ENCODE measurements at places on chromosomes 5 and 9.

DNA sequence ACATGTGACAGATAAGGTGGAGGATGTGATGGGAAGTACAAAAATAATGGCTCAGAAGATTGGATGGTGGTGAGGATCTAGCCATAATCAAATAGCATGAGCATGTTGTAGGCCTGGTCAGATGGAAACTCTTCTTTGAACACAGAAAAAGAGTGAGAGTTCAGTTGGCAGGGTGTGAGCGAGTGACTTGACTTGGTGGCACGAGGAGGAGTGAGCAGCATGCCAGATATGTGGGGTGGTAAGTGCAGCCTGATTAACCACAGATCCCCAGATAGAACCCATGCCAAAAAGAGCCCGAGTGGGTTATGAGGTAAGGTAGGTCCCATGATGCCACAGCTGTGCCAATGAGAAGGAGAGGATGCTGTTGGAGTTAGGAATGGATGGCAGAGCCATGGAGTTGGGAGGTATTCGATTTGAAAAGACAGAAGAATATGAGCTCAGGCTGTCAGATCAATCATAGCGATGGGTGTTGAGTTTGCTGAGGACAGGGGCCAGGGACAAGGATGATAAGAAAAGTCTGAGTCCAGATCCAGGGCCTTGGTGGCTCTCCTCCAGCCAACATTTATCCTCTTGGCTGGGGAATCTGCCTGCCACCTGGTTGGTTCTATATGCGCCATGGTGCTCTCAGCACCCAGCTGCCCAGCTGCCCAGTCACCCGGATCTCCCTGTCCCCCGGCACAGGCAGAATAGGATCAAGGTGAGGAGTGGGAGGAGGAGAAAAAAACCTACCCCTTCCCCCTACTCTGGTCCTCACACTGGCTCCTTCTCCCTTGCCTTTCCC is 16.5 kb downstream of the GARNL3 start:
- no peak for DNase-seq

GRCh38 chr5:126972062-126972895 is 58.1 kb downstream of the MARCHF3 start:
- no peak for DNase-seq

- DNase-seq = no peak
These were observed 69.3 kb downstream of the ALDH7A1 start for GRCh38 chr5:126525630-126526245.

GRCh38 chr5:32317041-32317440 is 4.3 kb upstream of the MTMR12 start:
- DNase-seq = no peak

GRCh38 chr5:67120032-67120431 is 76.6 kb downstream of the CD180 start:
- no peak for DNase-seq

- DNase-seq = no peak
These were observed 236.4 kb upstream of the DAB2 start for GRCh38 chr5:39661026-39661779.

GRCh38 chr9:76374783-76375559 is 19.3 kb downstream of the RFK start:
- DNase-seq = no peak

DNA sequence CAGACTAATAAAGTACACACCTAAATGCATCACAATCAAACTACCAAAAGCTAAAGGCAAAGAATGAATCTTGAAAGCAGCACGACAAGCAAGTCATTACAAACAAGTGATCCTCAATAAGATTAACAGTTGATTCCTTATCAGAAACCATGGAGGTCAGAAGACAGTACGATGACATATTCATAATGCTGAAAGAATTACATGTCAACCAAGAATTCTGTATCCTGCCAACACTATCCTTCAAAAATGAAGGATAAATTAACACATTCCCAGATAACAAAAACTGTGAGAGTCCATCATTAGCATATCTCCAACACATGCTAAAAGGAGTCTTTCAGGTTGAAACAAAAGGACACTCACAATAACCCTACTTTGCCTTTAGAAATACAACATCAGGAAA is 39.4 kb downstream of the NR3C1 start:
- DNase-seq = no peak

DNA sequence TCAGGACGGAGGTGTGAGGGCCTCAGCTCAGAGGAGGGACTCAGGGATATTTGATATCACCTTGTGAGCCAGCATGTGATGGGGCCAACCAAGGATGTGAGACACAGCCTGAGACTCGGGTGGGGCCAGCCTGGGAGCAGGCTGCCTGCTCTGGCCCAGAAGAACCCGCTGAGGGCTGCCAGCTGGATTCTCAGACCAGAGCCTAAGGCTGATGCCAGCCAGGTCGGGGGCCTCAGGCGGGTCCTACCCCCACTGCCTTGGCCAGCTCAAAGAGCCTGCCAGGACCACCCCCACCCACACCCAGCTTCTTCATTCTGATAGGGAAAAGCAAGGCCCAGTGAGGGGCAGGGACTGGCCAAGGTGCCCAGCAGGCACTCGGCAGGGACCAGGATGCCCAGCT is 20.3 kb upstream of the DUSP1 start:
- no peak for DNase-seq

DNA sequence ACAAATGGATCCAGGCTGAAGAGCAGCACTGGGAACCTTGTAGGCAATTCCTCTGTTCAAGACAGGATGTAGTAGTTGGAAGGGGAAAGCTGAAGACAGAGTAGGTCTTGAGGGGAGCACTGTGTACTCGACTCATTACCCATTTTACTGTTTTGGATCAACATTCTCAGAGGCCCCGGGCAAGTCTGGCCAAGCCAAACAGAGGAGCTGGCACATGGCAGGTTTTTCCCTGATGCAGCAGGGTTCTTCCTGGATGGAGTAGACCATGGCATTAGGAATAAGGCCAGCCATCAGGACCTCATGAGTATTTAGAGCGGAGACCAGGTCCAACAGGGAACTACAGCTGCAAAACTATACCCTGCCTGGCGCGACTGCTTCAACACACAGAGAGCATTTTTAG is 4.4 kb downstream of the SVEP1 start:
- DNase-seq = no peak

GRCh38 chr9:87334366-87334765 is 163.3 kb upstream of the DAPK1 start:
- DNase-seq = no peak

DNA sequence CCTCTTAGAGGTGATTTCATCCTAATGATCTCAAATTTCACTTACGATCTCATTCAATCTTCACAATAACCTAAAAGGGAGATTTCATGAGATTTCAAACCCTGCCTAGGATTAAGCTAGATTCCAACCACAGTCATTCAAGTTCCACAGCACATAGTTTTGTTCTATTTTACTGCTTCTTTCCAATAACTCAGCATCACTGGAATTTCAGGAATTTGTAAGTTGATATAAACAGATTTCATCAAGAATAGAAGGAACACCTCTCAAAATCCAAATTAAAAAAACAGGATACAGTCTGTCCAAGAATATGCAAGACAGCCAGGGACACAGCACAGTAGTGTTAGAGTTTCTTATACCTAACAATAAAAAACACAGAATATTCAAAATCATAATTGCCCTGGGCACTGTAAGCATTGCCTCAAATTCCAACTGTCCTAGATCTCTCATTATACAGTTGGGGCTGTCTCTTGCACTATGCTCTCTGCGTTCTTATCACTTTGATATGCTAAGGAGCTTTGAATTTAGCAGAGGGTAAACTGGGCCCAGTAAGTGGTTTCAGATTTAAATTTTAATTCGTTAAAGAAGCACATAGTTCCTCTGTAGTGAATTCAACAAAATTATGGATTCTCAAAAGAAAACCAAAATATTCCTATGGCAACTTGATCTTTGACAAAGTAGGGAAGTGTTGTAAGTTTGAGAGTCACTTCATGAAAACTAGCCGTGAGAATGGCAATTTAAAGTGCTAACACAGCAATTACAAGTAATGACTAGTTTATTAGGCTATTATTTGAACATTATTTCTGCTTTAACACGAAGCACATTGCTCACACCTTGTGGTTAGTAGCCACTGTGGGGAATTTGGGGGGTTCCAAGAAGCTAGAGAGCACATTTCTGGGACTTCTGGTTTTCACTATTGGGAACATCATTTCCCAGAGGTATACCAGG is 478.6 kb upstream of the C9orf72 start:
- no peak for DNase-seq

GRCh38 chr5:176741561-176742211 is 68.7 kb upstream of the UNC5A start:
- DNase-seq = no peak

GRCh38 chr5:120545007-120545406 is 80.9 kb downstream of the PRR16 start:
- DNase-seq = no peak

DNA sequence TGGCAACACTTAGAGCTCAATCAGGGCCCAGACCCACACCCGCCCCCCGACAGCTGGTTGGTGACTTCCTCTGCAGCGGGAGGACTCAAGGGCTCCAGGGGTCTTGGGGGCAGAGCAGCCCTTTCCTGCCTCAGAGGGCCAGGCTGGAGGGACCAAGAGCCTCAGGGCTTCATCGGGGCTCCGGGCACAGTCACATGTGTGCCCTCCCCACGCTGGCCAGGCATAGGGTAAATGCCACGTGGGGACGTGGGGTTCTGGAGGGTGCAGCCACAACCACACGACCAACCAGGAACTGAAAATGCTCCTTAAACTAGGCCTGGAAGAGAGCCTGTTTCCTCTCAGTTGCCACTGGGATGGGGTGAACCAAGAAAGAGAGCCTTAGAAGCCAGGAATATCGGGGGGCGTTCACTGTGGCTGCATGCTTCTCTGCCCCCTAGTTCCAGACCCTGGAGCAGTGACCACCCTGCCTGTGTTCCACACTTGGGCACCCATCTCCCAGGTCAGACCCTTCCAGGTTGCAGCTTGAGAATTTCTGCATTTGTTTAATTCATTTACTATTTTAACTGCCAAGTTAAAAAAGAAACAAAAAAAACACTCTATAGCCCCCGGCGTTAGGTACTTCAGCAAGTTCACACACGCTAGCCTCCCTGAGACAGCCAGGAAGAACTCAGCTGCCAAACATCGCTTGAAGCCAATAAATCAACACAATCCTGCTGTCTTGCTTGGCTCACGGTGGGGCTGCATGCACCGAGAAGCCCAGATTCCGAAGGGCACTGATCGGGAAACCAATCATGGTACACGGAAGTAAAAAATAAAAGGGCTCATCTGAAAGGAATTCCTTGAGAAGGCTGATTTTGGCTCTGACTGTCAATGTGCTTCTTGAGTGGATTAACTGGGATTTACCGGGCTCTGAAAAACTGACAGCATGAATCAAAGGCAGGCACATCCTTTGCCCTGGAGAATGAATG is 56.1 kb upstream of the PHYKPL start:
- DNase-seq = no peak

GRCh38 chr9:133429641-133430161 is 7.5 kb downstream of the ADAMTS13 start:
- DNase-seq = no peak

- no peak for DNase-seq
These were observed 22.5 kb upstream of the PTPN3 start for GRCh38 chr9:109520475-109521132.

DNA sequence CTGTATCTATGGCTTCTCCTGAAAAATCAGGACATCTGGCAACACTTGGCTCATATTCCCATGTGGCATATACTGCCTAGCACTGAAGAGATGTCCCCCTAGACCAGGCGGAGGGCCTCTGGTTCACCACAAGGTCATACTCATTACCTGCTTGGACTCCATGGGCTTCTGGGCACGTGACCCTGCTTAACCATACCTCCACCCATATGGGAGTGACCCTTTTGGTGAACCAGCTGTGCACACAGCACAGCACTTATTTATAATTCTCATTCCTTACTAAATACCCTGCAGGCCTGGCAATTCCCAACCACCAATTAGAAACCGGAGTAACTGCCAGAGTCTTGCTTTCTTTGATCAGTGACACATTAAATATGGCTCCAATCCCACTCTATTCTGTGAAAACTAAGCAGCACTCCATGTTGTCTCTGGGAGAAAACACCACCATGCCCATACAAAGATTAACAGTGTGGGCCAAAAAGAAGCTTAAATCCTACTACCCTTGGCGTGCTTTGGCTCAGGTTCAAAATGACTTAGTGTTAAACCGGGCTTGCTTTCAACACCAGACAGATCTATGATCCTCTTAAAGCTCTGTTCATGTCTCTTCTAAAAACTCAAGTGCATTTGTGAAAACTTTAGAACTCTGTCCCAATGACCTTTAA is 57.7 kb downstream of the MTMR12 start:
- DNase-seq = no peak

DNA sequence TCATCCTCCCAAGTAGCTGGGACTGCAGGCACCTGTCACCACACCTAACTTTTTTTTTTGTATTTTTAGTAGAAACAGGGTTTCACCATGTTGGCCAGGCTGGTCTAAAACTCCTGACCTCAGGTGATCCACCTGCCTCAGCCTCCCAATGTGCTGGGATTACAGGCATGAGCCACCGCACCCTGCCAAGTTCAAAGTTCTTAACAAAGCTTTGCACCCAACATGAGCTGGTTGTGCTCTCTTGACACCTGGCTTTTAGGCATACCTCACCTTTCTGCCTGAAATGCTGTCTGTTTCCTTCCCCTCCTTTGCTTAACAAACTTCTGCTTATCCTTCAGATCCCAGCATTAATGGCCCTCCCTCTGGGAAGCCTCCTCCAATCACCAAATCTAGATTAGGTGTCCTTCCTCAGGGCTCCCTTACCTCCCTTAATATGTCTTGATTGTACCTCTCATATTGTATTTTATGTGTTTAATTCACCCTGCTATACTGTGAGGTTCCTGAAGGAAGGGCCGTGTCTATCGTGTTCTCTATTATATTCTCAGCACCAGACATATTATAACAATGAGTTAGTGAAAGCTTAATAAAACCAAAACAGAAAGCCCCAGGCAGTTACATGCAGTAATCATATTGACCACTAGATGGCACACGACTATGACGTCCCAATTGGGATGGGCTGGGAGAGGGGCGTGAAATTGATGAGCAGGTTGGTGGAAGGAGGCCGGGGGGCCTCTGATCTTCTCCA is 62.9 kb upstream of the PPARGC1B start:
- no peak for DNase-seq

GRCh38 chr5:111502956-111503355 is 9.4 kb downstream of the STARD4 start:
- DNase-seq = no peak

DNA sequence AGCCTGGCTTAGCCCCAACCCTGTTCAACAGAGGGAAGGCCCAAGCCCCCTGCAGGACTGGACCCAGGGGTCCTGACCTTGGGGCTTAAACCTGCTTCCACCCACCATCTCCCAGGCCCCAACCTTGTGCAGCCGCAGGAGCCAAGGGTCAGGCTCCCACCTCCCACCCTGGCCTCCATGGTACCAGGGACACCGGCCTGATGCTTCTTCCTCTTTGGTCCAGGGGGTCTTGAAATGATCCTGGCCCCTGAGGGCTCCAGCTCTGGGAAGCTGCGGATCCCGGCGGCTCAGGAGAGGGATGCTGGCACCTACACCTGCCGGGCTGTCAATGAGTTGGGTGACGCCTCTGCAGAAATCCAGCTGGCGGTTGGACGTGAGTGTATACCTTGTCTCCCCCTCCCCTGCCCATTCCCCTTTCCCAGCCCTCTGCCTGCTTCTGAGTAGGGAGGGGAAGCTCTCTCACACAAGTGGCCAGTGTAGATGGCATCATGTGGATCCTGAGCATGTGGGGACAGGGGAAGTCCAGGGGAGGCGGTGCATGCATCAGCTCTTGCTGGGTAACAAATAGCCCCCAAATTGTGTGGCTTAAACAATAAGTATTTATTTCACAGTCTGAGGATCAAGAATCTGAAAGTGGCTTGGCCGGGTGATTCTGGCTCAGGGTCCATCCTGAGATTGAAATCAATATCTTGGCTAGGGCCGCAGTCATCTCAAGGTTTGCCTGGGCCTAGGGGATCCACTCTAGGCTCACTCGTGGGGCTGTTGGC is 44.3 kb downstream of the HMCN2 start:
- no peak for DNase-seq
